Stimulated activated CD4-positive, alpha-beta T cell treated with anti-CD3 and anti-CD28 coated beads, TNF-alpha, amount 100 ng/mL, for 4 hours (primary cell): ENCODE measurements at places on chromosomes 7 and 10.

DNA sequence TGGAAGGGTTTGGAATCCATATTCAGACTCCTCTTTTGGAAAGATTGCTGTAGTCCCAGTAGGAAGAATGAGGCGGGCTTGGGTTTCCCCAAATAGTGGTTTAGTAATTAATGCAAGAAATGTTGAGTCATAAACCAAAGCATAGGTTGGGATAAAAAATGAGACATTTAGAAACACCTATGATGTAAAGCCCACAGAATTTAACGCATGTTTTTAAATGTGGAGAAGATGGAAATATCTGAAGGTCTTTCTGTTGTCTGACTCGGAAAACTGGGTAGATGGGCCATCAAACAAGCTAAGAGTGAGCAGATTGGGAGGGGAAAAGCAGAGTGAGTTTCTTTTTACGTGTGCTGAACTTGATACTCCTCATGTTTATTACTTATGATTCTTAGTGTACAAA is 62.2 kb downstream of the LANCL2 start:
- DNase-seq, result no peak

DNA sequence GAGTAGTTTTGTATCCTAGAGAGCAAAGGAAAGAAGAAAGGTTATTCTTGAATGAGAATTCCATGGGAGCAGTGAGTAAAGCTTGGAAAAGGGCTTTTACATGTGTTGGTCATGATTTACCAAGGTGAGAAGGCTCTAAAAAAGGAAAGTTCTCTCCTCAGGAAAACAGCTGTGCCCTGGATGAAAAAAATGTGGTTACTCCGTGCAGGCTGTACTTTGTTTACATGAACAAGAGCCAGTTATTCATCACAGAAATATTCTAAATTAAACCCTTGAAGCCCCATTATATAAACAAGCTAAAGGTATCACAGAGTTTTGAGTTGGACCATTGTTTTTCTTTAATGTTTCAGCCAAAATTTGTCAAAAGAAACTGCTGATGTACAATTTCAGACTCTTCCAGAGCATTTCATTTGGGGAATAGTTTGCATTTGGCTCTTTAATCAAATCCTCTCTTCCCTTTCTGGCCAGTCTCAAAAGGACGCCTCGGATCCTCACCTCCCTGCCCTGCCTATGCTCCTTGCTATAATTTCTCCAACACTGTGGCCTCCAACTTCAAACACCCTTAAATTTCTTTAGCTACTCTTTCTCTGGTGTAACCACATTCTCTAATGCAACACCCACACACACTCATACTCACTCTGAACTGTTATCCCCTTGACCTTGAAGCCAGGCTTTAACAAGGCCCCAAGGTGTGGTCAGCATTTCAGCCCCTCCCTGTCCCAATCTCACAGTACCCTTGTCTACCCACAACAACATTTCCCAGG is 47.4 kb downstream of the AFAP1L2 start:
- no peak for DNase-seq

GRCh38 chr7:32323712-32324111 is 166.5 kb downstream of the LSM5 start:
- no peak for DNase-seq

- DNase-seq, result no peak
Measured at GRCh38 chr7:3264693-3265339, 36.2 kb upstream of the SDK1 start.

DNA sequence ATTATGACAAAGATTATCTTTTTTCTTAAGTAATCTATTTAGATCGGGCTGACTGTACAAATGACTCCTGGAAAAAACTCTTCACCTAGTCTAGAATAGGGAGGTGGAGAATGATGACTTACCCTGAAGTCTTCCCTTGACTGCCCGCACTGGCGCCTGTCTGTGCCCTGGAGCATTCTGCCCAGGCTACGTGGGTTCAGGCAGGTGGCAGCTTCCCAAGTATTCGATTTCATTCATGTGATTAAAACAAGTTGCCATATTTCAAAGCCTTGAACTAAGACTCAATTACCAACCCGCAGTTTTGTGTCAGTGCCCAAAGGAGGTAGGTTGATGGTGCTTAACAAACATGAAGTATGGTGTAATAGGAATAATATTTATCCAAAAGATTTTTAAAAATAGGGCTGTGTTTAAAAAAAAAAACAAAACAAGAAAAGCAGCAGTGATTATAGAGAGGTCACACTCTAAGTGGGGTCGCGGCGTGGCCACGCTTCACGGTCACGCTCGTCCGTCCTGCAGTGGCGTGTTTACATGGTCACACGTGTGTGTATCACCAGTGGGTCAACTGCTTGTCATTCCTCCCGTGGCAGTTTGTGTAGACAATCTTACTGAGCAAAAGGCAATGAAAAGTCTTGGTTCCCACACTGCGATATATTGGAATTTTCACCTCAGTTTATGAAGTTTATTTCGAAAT is 10.8 kb downstream of the INSIG1 start:
- DNase-seq, result no peak

GRCh38 chr7:4797858-4798705 is 22.7 kb downstream of the AP5Z1 start:
- DNase-seq, result peak; percentile 41

DNA sequence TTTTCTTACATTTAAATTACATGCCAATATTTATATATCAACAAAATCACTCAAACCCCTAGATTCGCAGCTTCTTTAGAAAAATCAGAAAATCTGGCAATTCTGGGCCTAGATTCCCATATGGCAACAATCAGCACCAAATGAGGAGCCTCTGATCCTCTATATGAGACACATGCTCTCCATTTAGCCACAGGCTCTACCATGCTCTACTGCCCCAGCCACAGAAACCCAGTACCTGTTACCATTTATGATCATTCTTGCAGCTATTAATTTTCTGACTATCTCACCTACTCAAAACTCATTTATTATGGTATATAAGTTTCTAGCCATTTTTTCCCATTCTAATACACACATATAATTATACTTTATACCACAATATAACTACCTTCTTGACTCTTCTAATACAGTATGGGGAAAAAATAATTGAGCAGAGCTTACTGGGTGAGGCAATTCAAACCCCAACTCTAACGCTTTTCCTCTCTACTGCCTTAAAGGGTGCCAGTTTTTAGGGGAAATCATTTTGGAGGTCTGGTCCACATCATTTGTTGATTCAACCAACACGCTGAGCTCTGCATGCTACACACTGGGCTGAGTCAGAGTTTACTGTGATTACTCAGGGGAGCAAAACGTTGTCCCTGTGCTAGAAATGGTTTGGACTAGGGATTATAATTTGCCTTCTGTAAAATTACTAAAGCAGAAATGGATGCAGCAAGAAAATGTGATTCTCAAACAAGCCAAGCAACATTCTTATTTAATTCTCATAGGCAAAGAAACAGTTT is 11.6 kb downstream of the PDLIM1 start:
- DNase-seq, result no peak

GRCh38 chr10:122435212-122435827 is 19.1 kb upstream of the ARMS2 start:
- DNase-seq, result no peak

GRCh38 chr7:45325378-45325777 is 167.8 kb downstream of the RAMP3 start:
- DNase-seq, result no peak

- DNase-seq, result no peak
Measured at GRCh38 chr10:13789448-13789829, 202.7 kb downstream of the PRPF18 start.

GRCh38 chr7:94656658-94656924 is 658 bp upstream of the SGCE start:
- no peak for DNase-seq

DNA sequence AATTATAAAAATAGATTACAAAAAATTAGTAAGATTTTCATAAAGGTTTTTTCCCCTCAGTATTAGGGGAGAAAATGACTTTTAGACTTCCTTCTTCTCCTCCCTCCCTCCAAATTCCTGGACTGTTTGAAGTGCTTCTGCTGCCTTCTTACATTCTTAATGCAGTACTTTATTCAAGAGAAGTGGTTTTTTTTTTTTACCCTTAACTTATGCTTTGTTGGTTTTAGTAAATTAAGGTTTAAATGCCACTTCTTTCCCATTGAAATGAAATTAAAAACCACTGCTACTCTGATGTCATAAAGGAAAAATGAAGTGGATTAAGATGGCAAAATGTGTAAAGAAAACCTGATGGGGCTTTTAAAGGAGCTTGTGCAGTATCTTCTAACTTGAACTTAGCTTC is 140.7 kb downstream of the VTI1A start:
- DNase-seq, result no peak

DNA sequence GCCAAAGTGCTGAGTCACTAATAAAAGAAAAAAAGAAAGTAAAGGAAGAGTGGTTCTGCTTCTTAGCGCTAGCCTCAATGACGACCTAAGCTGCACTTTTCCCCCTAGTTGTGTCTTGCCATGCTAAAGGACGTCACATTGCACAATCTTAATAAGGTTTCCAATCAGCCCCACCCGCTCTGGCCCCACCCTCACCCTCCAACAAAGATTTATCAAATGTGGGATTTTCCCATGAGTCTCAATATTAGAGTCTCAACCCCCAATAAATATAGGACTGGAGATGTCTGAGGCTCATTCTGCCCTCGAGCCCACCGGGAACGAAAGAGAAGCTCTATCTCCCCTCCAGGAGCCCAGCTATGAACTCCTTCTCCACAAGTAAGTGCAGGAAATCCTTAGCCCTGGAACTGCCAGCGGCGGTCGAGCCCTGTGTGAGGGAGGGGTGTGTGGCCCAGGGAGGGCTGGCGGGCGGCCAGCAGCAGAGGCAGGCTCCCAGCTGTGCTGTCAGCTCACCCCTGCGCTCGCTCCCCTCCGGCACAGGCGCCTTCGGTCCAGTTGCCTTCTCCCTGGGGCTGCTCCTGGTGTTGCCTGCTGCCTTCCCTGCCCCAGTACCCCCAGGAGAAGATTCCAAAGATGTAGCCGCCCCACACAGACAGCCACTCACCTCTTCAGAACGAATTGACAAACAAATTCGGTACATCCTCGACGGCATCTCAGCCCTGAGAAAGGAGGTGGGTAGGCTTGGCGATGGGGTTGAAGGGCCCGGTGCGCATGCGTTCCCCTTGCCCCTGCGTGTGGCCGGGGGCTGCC is at the start of gene IL6:
TSS of gene IL6 (plus strand) at position 294 of the 807 bp plus-strand sequence. CDS start at position 357, 63 bp downstream.
- no peak for DNase-seq

DNA sequence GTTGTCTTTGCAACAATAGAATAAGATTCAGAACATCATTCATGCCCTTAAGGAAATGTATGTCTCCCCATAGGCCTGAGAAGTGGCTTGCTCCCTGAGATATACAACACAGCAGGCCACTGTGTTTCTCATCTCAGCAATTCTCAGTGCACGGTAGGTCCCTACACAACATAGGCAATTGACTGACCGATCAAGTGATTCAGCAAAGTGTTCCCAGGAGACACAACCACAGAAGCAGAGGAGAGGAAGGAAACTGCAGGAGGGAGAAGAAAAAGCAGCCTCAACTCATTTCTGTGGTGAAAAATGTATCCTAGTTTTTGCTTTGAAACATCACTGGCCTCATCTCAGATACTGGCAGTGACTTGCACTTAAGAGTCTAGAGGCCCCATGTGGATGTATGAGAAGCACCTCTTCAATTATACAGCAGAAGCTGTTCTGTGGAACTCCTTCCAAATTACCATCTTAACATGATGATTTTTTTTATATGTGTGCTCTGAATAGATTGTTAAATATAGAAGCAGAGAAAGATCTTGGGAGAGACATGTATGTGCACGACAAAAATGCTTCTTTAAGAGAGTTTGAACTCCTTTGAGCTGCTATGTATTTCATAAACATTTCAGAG is 306.8 kb downstream of the XPNPEP1 start:
- DNase-seq, result no peak
